Fibroblast of skin of scalp (primary cell): ENCODE measurements at places on chromosomes 2 and 18.

DNA sequence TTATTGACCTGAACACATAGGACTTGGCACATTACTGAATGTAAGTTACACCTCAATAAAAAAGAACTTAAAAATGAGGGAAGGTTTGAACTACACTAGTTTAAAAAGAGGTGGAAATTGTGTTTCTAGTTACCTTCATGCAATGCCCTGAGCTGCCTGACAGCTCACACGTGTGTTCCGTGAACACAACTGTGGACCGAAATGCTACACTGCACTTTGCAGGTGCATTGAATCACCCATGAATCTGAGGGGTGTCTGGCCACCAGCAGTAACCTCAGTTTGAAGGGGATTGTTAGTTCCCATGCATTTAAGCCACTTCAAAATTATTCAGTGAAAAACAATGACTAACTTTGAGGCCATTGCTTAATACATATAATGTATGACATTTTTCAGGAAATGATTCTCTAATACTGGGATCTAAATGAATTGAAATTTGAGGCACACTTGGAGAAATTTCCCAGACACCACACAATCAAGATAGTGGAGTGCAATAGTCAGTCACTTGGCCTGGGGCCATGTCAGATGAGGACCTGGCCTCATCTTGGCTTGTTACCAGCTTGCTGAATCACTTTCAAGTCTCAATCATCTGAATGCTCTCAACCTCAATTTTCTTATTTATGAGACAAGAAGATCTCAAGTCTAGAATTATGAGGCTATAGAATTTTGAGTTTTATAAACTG lies 59.3 kb downstream of the MYL12B start:
- DNase-seq: peak; percentile 81

- DNase-seq: peak; percentile 4
These were observed 246.0 kb upstream of the CXCR4 start for GRCh38 chr2:136363900-136364299.

DNA sequence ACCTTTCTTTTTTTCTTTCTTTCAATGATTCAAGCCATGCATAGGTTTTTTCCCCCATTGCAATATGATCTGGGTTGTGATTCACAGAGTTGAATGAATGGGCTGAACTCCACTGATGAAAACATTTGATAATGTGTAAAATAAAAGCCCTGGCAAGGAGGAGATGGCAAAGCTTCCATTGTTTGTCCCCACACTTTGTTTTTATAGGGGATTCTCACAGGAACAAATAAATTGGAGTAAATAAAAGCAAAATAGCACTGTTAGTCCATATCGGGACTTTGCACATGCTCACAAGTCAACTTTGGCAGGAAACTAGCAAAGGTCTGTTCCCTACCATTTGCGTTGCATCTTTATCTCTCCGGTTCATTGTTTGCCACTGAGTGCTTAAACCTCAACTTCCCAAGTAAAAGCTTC lies 55.7 kb downstream of the MEIS1 start:
- no peak for DNase-seq

DNA sequence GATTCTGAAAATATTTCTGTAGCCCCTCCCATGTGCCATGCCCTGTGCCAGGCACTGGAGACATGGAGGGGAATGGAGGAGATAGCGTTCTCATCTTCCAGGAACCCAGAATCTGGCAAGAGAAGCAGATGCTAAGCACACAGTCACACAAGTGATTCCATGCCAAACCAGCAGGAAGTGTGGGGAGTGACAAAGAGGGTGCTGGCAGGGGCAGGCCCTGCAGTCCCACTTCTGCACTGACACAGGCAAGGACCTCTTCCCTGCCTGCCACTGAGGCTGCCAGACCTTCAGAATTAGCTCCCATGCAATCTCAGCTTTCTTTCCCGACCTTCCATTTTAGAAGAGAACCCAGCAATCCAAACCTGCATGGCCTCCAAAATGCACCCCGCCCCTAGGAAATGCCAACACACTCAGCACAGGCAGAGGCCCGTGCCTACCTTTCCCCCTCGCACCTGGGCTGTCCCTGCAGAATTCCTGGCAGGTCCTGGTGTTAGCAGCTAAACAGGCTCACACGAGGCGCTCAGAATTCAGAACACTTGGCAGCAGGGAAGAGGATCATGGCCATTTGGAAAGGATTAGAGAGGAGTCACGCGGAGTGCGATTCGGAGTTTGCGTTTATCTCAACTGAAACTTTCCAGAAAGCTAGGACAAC lies 155.3 kb downstream of the MSH2 start:
- no peak for DNase-seq

DNA sequence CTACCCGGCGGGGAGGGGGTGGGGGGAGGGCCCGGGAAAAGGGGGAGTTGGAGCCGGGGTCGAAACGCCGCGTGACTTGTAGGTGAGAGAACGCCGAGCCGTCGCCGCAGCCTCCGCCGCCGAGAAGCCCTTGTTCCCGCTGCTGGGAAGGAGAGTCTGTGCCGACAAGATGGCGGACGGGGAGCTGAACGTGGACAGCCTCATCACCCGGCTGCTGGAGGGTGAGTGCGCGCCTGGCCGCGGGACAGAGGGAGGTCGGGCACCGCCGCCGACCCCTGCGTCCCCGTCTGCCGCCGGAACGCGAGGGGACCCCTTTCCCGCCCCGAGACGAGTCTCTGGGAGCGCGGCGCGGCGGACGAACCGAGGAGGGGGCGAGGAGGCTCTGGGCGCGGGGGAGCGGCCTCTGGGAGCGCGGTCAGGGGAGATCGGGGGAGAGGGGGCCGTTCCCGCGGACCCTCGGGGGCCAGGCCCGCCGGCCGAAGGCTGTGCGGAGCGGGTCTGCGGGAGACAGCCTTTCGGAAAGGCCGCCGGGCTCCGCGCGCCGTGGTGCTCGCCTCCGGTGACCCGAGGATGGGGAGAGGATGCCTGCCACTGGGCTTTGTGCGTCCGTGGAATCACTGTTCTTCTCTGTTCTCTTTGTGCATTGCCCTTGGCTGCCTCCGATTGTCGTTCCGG lies 463 bp downstream of the PPP1CB start:
- DNase-seq: no peak

GRCh38 chr2:23662941-23663920 lies 263.7 kb downstream of the ATAD2B start:
- no peak for DNase-seq

DNA sequence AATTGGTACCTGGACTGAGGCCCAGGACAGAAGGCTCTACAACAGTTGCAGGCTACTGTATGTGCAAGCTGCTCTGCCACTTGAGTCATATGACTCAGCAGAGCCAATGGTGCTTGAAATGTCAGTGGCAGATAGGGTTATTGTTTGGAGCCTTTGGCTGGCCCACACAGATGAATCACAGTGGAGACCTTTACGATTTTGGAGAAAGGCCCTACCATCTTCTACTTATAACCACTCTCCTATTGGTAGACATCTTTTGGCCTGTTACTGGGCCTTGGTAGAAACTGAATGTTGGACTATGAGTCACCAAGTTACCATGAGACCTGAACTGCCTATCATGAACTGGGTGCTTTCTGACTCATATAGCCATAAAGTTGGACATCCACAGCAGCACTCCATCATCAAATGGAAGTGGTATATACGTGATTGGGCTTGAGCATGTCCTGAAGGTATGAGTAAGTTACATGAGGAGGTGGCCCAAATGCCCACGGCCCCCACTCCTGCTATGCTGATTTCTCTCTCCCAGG lies 88.9 kb upstream of the NRXN1 start:
- peak; percentile 0 for DNase-seq

DNA sequence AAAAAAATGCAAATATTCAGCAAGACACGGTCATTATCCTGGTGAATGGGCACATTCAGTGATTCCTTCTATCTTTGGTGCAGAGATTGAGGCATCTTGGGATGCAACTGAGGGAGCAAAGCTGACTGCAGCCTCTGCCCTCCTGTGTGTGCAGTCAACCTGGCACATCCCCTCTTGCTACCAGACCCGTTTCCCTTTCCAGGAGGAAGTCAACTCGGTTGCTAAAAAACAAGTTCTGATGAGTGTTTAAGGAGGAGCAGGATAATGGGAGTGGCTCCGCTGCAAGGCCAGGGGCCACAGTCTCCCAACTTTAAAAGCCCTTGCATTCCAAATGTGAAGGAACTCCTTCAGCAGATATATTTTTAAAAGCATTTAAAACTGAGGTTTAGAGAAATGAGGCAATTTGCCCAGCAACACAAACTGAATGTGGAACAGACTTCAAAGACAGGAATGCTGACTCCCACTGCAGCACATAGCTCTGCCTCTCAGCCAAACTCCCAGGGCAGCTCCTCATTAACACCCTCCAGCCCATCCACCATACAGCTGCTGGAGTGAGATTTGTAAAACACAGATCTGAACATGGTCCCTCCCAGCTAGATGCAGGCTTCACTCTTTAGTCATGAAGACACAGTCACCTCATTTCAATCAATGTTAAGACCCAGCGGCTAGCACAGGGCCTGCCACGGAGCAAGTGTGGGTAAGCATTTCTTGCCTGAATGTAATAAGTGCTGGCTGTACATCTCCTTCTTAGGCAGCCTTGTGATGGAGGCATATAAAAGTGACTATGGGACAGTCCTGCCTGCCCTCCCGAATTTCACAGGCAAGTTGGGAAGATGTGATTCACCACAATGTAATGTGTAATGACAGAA lies 54.3 kb downstream of the VSNL1 start:
- peak; percentile 64 for DNase-seq

- no peak for DNase-seq
These were observed 126.3 kb downstream of the LTBP1 start for GRCh38 chr2:33073018-33073417.

GRCh38 chr2:189267491-189267890 lies 87.9 kb upstream of the COL5A2 start:
- DNase-seq: peak; percentile 37

DNA sequence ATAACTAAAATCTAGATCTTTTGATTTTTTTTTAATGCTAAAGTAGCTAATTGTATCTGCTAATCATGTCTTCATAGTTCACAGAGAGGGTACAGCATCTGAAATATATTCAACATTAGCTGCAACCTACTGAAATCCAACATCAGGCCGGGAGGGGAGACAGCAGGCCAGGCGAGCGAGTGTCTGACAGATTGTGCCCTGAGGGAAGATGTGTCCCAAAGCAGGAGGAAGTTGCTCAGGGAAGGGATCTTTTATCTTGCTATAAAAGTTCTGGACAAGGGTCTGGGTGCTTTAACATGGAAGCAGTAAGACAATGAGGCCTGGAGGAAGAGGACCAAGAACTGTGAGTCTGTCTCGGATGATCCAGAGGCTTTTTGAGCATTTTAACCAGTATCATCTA lies 274.1 kb downstream of the AFF3 start:
- no peak for DNase-seq

DNA sequence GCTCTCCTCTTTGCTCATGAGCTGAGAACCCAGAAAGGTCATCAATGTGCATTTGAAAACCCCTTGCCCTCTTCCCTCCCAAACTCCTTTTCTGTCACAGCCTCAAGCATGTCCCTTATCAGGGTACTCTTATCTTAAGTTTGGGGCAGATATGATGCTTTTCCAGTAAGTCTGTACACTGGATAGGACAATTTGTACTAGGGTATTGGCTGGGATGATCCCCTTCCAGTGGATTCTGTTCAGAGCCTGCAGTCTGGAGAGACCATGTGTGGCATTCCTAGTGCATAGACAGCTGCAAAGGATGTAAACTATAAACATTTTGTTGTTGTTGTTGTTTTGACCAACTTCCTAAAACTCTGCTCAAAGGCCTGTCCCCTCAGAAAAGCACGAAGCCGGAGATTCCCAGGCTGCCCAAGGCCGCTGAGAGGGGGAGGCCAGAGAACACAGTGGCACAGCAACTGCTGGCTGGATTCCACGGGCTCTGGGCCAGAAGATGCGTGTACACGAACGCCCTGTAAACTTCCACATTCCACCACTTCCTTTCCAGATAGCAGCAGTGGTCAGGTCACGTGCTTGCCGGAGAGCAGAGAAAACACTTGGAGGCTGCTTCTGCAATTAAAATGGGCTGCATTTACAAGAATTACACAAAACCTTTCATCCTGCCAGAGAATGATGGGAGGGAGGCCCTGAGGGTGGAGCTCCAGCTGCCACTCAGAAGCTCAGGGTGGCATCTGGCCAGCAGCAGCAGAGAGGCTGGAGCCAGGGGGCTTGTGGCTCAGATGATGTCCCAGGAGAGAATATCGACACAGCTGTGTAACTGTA lies 42.1 kb downstream of the BMP10 start:
- peak; percentile 90 for DNase-seq

DNA sequence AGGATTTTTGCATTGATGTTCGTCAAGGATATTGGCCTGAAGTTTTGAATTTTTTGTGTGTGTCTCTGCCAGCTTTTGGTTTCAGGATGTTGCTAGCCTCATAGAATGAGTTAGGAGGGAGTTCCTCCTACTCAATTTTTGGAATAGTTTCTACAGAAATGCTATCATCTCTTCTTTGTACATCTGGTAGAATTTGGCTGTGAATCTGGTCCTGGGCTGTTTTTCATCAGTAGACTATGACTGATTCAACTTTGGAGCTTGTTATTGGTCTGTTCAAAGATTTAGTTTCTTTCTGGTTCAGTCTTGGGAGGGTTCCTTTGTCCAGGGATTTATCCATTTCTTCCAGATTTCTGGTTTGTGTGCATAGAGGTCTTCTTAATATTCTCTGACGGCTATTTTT lies 166.7 kb downstream of the ST6GAL2 start:
- no peak for DNase-seq

- DNase-seq: peak; percentile 45
These were observed 1331.8 kb upstream of the ZEB2 start for GRCh38 chr2:145851730-145852129.

GRCh38 chr2:118699447-118700175 lies 147.8 kb downstream of the EN1 start:
- DNase-seq: no peak

GRCh38 chr2:192940767-192941166 lies 746.0 kb upstream of the TMEFF2 start:
- DNase-seq: no peak

DNA sequence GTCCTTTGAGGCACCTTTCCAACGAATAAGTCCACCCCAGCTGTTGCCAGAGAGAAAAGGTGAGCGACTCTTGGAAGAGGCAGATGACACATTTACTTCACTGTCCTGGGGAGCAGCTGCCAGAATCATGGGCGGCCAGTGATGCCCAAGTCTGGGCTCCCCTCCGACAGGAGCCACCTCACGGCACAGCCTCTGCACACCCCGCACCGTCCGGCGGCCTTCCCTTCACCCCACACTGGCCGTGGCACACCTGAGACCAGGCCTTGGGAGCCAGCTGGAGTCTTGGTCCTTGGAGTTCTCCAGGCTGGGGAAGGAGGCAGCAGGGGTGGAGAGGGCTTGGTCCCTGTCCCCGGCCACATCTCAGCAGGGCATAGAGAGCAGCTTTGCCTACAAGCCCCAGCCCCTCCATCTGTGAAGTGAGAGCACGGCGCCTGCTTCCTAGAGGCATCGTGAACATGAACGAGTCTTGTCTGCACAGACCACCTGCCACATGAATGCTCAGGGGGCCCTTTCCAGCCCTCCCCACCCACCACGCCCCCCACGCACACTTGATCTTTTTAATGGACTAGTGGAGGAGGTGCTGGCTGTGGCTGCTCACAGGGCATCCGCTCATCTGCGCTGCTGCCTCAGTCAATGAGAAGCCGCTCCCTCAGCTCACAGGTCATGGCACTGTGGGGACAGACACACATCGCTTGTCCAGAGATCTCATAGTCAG lies 400.2 kb upstream of the MYT1L start:
- DNase-seq: no peak
